T-cell (primary cell): ENCODE measurements at places on chromosomes 4 and X.

- DNase-seq, result no peak
- H3K4me3 ChIP-seq, result no peak overlapping the region
- no peaks in the 10 kb centered on the region for H3K4me1 ChIP-seq
- H3K27ac ChIP-seq, result no peak overlapping the region
Measured at GRCh38 chr4:148305751-148306150, 136.5 kb downstream of the NR3C2 start.

DNA sequence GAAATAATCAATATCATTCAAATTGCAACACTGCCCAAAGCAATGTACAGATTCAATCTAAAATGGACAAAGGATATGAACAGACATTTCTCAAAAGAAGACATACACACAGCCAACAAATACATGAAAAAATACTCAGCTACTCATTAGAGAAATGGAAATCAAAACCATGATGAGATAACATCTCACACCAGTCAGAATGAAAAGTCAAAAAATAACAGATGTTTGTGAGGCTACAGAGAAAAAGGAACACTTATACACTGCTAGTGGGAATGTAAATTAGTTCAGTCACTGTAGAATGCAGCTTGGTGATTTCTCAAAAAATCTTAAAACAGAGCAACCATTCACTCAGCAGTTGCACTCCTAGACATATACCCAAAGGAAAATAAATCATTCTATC is 205.2 kb downstream of the DKK2 start:
- no peaks in the 10 kb centered on the region for H3K36me3 ChIP-seq
- no peaks in the 10 kb centered on the region for H3K27me3 ChIP-seq
- no peak for DNase-seq
- no peaks in the 10 kb centered on the region for H3K4me1 ChIP-seq
- H3K4me3 ChIP-seq, result no peak overlapping the region

GRCh38 chrX:26019386-26019785 is 118.8 kb upstream of the MAGEB18 start:
- H3K36me3 ChIP-seq, result no peaks in the 10 kb centered on the region
- no peaks in the 10 kb centered on the region for H3K4me1 ChIP-seq
- DNase-seq, result no peak
- no peaks in the 10 kb centered on the region for H3K27me3 ChIP-seq
- no peak overlapping the region for H3K4me3 ChIP-seq

DNA sequence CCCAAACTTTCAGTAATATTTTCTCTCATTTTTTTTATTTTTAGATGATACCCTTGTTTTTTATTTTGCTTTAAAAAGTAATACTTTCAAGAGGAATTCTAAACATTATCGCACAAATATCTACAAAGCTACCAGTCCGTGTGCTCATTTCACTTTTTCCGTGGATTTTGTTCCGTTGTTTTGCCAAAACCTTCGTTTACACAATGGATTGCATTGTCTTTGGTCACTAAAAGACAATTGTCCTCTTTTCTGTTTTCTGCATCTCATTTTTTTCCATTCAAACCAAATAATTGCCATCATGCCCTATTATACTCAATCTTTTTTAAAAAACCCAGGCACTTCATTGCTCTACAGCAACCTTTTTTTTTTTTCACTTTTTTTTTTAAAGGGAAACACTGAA is 214.9 kb downstream of the CXXC4 start:
- no peaks in the 10 kb centered on the region for H3K4me1 ChIP-seq
- no peak overlapping the region for H3K27ac ChIP-seq
- H3K27me3 ChIP-seq, result no peaks in the 10 kb centered on the region
